ENCODE measurements at places on chromosomes 3 and 15.

- no peak overlapping the region for H3K4me3 ChIP-seq
- H3K36me3 ChIP-seq, result no peaks in the 10 kb centered on the region
- no peak overlapping the region for H3K27ac ChIP-seq
Measured at GRCh38 chr3:120113128-120114116, 19.2 kb upstream of the GSK3B start.

GRCh38 chr3:53312832-53313231, 34.5 kb downstream of the DCP1A start:
- no peaks in the 10 kb centered on the region for H3K4me1 ChIP-seq
- peaks cover 88% of the 10 kb centered on the region for H3K36me3 ChIP-seq
- H3K4me3 ChIP-seq, result no peak overlapping the region
- no peak for DNase-seq
- no peak overlapping the region for H3K27ac ChIP-seq
- H3K27me3 ChIP-seq, result no peaks in the 10 kb centered on the region

DNA sequence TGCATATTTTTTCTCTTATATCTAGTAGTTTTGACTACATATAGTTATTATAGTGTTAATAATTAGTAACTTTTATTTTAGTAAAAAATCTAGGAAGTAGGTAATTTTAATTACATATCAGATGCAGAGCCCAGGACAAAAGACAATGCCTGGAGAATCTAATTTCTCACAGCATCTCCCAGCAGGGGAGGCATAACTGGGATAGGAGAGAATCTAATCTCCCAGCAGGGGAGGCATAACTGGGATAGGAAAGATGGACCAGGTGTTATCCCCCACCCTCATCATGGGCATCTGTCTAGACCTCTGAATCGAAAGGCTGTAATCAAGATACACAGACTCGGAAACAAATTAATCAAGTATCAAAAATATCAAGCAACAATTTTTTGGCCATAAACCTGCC, 58.2 kb downstream of the OSTN start:
- H3K4me1 ChIP-seq, result peaks cover 20% of the 10 kb centered on the region
- no peaks in the 10 kb centered on the region for H3K27me3 ChIP-seq
- no peak overlapping the region for H3K4me3 ChIP-seq
- DNase-seq, result no peak

DNA sequence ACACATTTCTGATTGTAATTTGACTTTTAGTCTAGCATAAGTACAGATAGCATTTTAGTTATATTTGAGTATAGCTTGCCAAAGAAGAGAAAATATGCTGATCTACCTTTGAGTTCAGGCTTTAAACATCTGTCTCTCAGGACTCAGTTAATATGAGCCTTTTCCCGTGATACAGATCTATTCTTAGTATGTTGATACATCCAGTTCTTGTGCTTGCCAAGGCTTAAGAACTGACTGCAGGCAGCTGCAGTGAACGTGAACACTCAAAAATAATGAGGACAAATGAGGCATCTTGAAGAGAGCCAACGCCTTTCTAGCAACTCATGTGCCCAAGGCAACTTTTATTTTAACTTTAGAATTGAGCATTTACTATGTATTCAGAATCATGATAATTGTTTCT, 325.5 kb downstream of the SI start:
- no peak for DNase-seq
- H3K4me3 ChIP-seq, result no peak overlapping the region
- H3K27ac ChIP-seq, result no peak overlapping the region

DNA sequence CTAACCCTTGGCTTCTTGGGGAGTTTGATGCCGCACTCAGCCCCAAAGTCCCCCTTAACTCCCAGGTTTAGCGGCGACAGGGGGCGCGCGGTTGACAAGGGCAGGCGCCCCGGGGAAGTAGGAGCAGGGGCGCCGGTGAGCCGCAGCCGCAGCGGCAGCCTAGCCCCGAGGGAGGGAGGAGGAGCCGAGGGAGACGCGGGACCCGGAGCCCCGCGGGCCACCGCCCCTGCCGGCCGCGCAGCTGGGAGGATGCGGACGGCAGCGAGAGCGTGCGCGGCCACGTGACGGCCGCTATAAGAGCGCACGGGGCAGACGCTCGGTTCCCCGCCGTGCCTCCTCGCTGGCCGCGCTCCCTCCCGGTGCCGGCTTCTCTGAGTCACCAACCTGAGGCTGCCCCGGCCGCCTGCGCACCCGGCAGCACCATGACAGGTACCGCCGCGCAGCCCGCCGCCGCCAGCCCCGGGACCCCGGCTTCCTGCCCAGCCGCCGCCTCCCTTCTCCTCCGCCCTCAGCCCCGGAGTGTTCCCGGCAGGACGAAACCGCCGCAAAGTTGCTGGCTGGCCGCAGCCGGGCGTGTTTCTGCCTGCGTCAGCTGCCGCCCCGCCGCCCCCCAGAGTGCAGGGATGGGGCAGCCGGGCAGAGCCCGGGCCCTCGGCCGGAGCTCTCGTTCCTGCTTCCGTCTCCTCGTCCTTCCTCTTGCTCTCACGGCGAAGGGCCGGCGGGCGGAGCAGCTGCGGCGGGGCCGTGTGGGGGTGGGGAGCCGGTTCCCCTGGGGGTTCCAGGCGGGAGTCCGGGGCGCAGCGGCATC, at the start of gene GYG1:
Gene GYG1, plus strand, starts transcription at position 322 of the 808 bp plus-strand sequence. Its CDS starts 101 bp downstream, at position 423.
- peak within 1 kb of the TSS; percentile 95 for H3K27ac ChIP-seq
- peaks cover 26% of the 10 kb centered on the region for H3K36me3 ChIP-seq
- H3K4me3 ChIP-seq, result peak within 1 kb of the TSS; percentile 89
- H3K4me1 ChIP-seq, result peaks cover 58% of the 10 kb centered on the region

DNA sequence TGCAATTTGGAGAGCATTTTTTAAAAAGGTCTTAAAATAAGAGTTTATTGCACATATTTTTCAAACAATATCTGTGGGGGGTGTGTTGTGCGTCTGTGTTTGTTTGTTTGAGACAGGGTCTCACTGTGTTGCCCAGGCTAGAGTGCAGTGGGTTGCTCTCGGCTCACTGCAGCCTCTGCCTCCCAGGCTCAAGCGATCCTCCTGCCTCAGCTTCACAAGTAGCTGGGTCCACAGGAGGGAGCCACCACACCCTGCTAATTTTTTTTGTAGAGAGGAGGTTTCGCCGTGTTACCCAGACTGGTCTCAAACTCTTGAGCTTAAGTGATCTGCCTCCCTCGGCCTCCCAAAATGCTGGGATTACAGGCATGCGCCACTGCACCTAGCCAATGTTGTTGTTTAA, 2.7 kb downstream of the MLF1 start:
- H3K27ac ChIP-seq, result no peak overlapping the region
- no peak for DNase-seq
- no peak overlapping the region for H3K4me3 ChIP-seq
- H3K27me3 ChIP-seq, result no peaks in the 10 kb centered on the region

GRCh38 chr3:107599772-107600145, 77.0 kb downstream of the BBX start:
- DNase-seq, result no peak
- peak overlapping the region; percentile 79 for H3K27ac ChIP-seq
- H3K27me3 ChIP-seq, result no peaks in the 10 kb centered on the region

DNA sequence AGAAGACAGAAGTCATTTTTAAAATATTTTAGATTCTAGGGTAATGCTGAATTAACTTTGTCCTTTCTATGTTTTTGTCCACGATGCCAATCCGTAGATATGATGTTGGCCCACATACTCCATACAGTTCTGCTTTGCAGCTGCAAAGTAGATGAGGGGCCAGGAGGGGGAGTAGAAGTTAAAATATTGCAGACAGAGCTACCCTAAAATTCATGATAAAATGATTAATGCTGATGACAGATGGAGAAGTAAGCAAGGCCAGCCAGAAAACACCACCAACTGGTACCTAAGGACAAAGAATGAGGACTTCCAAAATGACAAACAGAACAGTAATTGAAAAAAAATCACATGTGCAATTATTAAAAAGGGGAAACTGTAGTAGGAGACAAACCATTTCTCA, 756.6 kb upstream of the ARPP21 start:
- H3K27ac ChIP-seq, result no peak overlapping the region
- no peaks in the 10 kb centered on the region for H3K36me3 ChIP-seq
- H3K4me3 ChIP-seq, result no peak overlapping the region
- no peaks in the 10 kb centered on the region for H3K27me3 ChIP-seq
- no peak for DNase-seq

GRCh38 chr3:13792512-13793371, 87.1 kb downstream of the WNT7A start:
- H3K4me1 ChIP-seq, result no peaks in the 10 kb centered on the region
- H3K36me3 ChIP-seq, result no peaks in the 10 kb centered on the region
- no peak overlapping the region for H3K4me3 ChIP-seq
- H3K27me3 ChIP-seq, result no peaks in the 10 kb centered on the region

DNA sequence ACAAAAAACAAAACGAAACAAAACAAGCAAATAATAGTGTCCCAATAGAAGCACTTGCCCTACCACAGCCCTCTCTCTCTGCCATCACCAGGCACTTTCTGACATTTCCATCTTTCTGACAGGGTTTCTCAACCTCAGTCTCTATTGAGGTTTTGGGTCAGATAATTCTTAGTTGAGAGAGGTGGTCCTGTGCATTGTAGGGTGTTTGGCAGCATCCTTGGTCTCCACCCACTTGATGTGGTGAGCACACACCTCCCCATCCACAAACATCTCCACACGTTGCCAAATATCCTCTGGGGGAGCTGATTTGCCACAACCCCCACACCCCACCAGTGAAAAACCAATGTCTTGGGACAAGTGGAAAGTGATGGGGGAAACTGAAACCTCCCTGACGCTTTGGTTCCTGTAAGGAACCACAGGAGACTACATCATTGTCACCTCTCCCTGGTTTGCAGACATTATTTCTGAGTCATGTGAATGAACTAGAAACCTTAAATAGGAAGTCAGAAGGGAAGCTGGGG, 733.7 kb upstream of the CFAP20DC start:
- DNase-seq, result no peak
- H3K4me3 ChIP-seq, result no peak overlapping the region
- H3K4me1 ChIP-seq, result no peaks in the 10 kb centered on the region
- H3K27ac ChIP-seq, result no peak overlapping the region

DNA sequence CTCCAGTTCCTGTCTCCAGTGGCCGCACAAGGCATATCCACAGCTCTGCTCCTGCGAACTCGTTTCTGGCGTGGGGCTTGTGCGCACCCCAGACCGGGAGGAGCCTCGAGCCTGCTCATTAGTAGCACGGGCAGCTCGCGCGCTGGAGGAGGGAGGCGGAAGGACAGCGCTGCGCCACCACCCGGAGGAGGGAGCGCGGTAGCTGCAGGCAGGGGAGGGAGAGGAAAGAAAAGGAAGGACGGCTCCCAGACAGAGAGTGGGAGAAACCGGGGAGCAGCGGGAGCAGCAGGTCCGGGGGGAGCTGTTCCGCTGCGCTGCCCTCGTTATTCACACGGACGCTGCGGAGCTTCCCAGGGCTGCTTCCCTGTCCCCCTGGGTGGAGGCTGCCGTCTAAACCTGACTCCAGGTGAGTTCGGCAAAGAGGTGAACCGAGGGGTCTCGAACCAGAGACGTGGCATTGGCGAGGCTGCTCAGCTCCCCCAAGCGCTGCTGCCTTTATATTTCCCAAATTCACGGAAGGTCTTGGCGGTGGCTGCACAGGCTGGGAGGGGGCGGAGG, 121.3 kb upstream of the ZNF717 start:
- H3K36me3 ChIP-seq, result no peaks in the 10 kb centered on the region
- peaks cover 4% of the 10 kb centered on the region for H3K27me3 ChIP-seq
- peak; percentile 80 for DNase-seq
- H3K4me1 ChIP-seq, result no peaks in the 10 kb centered on the region
- peak overlapping the region; percentile 16 for H3K4me3 ChIP-seq

DNA sequence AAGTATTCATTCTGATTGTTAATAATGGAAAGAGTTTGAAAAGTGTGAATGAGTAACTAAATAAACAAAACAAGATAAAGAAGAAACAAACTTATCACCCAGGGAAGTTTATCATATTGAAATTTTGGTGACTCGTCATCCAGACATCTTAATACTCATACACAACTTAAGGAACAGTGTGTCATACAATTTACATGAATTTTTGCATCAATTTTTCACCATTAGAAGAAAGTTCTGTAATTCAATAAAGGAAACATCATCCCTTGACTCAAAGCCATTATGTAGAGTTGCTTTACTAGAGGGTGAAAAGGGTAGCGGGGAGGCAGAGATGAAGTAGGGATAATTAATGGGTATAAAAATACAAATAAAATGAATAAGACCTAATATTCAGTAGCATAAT, 536.2 kb downstream of the GRM7 start:
- no peaks in the 10 kb centered on the region for H3K36me3 ChIP-seq
- no peaks in the 10 kb centered on the region for H3K4me1 ChIP-seq
- H3K27ac ChIP-seq, result no peak overlapping the region
- no peak overlapping the region for H3K4me3 ChIP-seq
- DNase-seq, result no peak
- H3K27me3 ChIP-seq, result no peaks in the 10 kb centered on the region

DNA sequence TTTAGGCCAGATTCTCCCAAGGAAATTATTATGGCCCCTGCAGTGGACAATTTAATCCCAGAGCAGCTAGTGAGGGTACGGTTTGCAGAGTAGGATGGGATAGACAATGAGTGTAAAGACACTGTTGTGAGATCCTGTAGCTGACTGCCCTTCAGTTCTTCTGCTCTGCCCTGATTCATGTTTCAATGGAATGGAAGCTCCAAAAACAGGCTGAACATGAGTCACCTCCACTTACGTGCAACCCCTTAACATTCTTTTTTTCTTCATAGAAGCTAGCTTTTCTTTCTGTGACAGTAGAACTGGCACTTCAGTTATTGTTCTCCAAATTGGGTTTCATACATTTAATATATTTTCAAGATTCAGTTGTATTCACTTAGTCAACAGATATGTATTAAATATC, 32.1 kb downstream of the CLDN18 start:
- H3K4me3 ChIP-seq, result no peak overlapping the region
- H3K27ac ChIP-seq, result no peak overlapping the region
- H3K4me1 ChIP-seq, result no peaks in the 10 kb centered on the region
- H3K27me3 ChIP-seq, result no peaks in the 10 kb centered on the region
- no peaks in the 10 kb centered on the region for H3K36me3 ChIP-seq

DNA sequence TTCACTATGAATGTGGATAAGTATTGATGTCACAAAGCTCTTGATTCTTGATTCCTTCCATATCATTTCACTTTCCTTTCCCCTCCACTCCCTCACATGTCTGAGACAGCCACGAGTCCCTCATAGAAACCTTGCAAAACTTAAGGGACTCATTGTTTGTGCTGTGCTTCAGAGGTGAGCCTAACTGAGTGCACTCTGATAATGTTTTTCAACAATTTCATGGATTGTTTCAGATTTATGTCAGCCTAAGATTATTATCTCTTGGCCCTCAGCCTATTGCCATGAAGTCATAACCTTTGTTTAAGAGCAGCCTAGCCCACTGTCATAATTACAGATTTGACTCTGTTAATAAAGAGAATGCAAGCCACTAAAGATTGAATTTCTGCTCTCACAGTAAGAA, 363.6 kb downstream of the MECOM start:
- no peak overlapping the region for H3K4me3 ChIP-seq
- no peaks in the 10 kb centered on the region for H3K36me3 ChIP-seq
- no peaks in the 10 kb centered on the region for H3K4me1 ChIP-seq
- H3K27ac ChIP-seq, result no peak overlapping the region

GRCh38 chr3:46162975-46163555, 45.0 kb downstream of the CCR1 start:
- no peak overlapping the region for H3K4me3 ChIP-seq
- H3K36me3 ChIP-seq, result no peaks in the 10 kb centered on the region
- no peak overlapping the region for H3K27ac ChIP-seq
- H3K27me3 ChIP-seq, result no peaks in the 10 kb centered on the region
- no peaks in the 10 kb centered on the region for H3K4me1 ChIP-seq

Data from spleen (tissue), 13 donors.